Activated T-helper 1 cell treated with anti-CD3 and anti-CD28 coated beads, Interleukin-12 subunit alpha, Interleukin-12 subunit beta, Interleukin-2, Interleukin-4 antibody, amounts not matched to agents 30 ng/mL and 10 ng/mL and 1 ng/mL, durations not matched to agents 14 hours and 24 hours and 36 hours (primary cell): ENCODE measurements at places on chromosomes 5 and 9. TPM values are rescaled to one million over a fixed set of nuclear protein-coding genes. Genes with fewer than 3 reads are reported as not detected.
A peak's percentile ranks its signal among the peaks of the same experiment; 100 is the strongest.

The SPATA31A3 gene
- not detected in 2 replicates for total RNA-seq

The CCL28 gene
- 7.5 and 7.8 TPM in 2 replicates for total RNA-seq

The MORN5 gene
- not detected in 2 replicates for total RNA-seq

The CAPSL gene
- total RNA-seq, result not detected in 2 replicates

The ARHGEF39 gene
- 7.9 and 8.8 TPM in 2 replicates for total RNA-seq

The ABO gene
- 0.34 and 0.60 TPM in 2 replicates for total RNA-seq

GRCh38 chr5:90944116-90944515, 385.5 kb downstream of the ADGRV1 start:
- no peak for DNase-seq

GRCh38 chr9:125889476-125890419, 142.6 kb downstream of the PBX3 start:
- no peak for DNase-seq

- DNase-seq, result no peak
Measured at GRCh38 chr5:176644878-176645670, 2.2 kb upstream of the TSPAN17 start.

- no peak for DNase-seq
Measured at GRCh38 chr5:7742241-7742656, 108.7 kb downstream of the CFAP90 start.

GRCh38 chr5:169006842-169007790, 293.8 kb downstream of the SLIT3 start:
- DNase-seq, result no peak

GRCh38 chr5:124678922-124679519, 67.4 kb downstream of the ZNF608 start:
- no peak for DNase-seq

- no peak for DNase-seq
Measured at GRCh38 chr9:29669613-29670012, 2096.3 kb upstream of the C9orf72 start.

- peak; percentile 32 for DNase-seq
Measured at GRCh38 chr9:114504341-114505186, 709 bp downstream of the WHRN start.

DNA sequence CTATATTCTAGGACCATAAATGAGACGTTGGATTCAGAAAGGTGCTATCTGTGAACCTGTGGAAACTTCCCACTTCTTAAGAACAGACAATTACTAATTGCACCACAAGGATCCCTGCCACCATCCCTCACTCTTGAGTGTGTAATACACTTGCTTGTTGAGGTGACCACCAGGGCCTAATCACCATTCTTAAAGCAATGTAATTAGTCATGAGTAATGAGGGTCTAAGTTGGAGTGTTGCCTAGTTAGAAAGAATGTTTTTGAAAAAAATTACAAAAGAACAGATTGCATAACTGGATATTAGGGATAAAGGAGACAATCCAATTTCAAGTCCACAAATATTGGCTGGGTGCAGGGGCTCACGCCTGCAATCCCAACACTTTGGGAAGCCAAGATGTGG, 56.9 kb upstream of the TRIO start:
- DNase-seq, result no peak
